ENCODE measurements at places on chromosomes 3 and 15.

DNA sequence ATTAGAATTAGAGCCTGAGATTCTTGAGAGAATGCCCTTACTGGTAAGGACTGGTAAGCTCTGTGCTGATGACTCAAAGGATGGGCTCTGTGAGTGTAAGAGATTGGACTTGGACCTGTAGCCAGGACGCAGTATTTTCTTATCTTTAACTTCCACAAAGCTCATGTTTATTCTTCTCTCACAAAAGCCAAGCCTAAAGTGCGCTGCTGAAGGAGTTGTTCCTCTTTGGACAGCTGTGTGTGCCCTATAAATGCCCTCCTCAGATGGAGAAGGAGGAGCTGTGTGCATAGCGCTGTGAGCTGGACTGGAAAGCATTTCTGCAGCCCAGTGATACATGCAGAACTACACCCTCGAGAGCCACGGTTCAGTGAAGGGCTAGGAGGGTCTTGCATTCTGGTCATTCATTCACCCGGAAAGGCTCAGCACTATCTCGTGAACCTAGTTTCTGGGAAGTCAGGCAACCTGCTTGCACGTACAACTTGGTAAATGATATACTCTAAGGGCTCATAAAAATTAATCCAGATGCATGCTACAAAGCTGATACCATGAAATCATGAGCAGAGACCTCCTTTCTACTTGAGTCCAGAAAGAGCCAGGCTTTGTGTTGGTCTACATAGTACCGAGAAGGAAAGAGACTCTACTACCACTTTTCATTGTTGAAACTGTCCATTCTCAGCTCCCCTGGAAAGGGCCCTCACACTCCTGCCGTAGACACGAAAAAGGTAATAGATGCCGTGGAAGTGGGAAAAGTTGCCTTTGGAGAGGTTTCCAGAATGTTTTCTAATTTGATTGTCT, 103.0 kb upstream of the TBL1XR1 start:
- DNase-seq: no peak

GRCh38 chr3:130709671-130710070, 37.0 kb downstream of the PIK3R4 start:
- DNase-seq: no peak

DNA sequence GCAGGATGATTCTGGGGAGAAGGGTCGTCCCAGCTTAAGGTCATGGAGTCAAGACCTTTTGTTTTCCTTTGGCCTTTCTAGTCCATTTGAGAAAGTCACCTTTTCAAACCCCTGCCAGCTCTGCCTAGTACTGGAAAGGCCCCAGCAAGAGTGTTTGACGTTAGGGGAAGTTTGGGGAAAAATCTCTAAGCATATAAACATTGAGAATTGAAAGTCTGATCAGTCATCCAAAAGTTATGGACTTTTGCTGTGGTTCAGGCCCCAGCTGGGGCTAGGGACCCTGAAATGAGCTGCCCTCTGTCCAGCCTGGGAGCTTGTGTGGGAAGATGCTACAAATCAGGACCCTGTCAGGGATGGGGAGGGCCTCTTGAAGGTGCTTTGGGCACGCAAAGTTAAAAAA, 21.6 kb downstream of the SLC6A6 start:
- DNase-seq: no peak

DNA sequence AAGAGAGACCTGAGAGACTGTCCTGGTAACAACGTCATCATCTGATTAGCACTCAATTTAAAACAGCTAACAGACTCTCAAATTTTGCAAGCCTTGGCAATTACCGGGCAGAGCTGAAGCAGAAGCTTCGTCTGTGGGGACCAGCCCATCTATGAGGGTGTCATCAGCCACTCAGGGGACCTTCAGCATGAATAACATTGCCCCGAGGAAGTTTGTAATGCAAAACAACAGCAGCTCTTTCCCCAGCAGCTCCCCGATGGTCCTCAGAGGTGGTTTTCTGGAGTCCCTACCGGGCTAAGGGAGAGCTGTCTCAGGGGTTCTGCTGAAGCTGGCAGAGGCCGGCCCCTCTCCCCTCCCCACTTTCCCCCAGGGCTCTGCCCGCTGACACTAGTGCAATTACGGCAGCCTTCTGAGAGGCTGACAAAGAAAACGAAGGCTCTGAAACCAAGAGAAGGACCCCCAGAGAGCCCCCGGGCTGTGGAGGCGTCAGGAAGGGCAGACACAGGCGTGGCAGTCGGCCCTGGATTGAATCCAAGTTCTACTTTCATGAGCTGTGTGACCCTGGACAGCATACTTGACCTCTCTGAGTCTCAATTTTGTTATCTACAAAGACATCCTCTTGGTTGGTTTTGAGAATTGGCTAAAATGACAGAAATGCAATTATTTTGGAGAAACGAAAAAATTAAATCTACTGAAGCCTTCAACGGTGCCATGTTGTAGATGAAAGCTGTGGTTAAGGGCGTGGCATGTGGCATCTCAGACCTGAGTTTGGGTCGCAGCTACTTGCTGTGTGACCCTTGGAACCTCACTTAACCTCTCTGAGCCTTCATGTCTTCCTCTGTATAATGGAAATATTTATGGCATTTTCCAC, 102.1 kb upstream of the TLE3 start:
- DNase-seq: peak; percentile 65

DNA sequence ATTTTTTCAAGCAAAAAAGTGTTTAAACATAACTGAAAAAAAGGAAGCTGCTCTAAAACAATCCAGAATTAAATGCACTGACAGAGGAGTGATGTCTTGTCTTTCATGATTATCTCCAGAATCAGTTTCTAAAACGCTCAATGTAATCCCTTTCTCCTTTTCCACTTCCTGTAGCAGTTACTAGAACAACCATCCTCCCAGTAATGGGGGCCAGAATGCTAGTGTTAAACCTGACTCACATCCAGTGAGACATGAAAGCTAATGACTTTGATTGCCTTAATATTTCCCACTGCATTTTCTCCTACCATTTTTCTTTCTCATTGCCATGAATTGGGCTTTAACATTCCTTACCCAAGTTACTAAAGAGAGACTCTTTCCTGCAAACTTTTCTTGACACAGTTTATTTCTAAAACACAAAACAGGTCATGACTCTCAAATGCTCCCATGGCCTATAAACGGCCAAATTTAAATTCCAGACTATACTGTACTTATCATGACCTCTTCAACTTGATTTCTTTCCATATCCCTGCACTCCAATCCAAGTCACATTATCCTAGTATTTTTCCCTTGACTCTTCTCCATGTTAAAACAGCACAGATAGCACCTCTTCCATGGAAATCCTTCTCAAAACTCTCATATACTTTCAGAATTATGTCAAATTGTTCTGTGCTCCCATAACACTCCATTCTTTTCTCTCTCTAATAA, 341.4 kb downstream of the NAALADL2 start:
- no peak for DNase-seq

DNA sequence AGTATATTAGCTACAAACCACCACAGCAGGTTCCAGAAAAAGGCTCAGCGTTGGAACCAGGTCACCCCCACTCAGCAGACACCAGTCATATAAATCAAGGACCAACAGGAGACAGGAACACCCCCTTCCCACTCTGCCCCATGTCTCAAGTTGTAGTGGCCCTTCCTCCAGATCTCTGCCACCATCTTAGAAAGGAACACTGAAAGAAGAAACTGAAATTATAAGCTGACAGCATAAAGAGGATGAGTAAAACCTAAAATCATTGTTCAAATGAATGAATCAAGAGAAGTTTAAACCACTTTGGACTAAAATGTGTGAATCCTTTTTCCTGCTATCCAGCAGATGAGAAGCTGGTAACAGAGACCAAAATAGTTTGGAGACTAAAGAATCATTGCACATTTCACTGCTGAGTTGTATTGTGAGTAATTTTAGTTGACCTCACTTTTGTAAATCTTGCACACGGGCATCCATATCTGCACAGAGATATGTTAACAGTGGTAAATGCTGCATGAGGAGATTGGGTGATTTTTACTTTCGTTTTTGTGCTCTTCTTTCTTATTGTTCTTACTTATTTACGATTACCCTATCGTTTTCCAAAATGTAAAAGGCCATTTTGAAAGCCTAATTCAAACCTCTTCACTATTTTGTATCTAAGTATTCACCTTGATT, 19.8 kb downstream of the CCR3 start:
- DNase-seq: no peak

- no peak for DNase-seq
These were observed 297.0 kb upstream of the EPHA3 start for GRCh38 chr3:88810455-88810854.

DNA sequence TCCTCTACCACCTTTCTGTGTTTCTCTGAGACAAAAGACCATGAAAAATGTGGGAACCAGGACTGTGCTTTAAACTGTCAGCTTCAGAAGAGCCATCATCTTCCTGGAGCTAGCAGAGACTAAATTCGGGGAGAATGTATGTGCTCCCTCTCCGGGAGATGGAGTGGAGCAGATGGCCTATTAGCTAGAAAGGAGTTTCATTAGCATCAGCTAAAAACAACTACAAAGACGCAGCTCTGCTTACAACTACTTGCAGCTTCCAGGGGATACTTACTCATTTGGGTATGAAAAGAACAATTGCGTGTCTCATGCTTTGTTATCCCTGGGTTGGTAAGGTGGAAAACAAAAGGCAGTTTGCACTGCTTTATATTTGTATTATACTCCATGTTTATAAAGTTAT, 159.6 kb downstream of the MFSD1 start:
- no peak for DNase-seq

DNA sequence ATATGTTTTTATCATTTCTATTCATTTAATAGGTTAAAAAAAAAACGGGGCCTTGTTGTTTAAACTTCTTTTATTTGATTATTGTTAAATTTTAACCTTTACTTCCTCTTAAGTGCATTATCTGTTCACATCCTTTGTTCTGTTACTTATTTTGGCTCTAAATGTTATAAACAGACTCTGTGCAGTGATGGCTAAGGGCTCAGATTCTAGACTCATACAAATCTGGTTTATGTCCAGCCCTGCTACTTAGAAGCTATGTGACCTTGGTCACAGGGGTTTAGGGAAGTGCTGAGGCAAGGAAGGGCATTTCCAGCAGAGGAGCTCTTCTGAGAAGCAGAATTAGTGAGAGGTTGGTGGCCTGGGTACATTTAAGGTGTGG, 55.3 kb upstream of the VILL start:
- no peak for DNase-seq

DNA sequence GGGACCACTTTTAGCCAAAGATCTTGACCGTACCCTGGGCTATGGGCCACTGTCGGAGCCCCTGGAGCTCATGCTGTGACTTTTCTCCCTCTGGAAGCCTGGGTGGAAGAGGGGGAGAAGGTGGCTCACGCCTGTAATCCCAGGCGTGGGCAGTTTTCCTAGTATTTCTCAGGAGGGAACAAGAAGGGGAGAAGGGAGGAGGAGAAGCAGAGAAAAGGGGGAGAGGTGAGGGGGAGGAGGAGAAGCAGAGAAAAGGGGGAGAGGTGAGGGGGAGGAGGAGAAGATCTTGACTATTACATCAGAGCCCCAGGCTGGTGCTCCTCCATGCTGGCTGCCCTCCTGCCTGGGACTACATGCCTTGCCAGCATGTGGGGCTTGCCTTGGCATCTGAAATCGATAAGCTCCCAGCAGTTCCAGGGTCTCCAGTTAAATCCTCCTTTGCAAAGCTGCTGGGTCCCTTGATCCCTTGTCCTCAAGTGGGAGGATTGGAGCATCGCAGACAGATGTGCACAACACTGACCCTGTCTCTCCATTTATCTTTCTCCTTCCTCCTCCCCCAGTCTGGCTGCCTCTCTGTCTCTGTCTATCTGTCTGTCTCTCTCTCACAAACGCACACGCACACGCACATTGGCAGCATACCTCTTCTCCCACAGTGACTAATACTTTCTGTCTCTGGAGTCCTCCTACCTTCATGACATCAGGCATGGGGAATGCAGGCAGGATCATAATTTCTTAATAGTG, 41.6 kb downstream of the MRAS start:
- DNase-seq: no peak

DNA sequence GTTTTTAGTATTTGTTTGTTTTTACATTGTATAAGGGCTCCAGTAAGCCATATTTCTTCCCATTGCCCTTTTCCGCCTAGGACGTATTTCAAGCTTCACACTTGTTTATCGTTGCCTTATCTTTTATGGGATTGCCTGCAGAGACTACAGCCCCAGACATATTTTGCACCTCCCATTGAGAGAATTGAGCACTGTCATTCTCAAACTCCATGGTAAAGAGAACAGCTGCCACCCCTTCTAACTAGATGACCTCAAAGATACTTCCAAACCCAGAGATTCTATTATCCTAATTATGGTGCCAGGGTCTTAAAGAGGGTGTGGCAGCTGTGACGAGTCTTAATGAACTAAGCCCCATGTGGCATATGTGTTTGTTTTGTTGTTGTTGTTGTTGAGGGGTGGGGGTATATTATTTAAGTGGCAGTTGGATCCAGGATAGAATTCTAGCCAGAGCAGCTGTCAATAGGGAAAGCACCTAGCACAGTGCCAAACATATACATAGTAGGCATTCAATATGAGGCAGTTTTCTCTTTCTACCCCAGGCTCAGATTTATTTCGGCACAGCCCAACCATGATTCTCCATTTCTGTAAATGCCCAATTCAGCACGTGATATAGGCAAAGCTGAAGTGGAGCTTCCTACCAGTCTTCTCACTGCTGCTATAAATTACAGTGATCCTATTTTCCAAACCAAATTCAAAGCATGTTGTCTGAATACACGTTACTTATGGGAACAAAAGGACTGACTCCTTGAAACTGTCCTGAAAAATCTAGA, 932 bp upstream of the TP53BP1 start:
- DNase-seq: no peak

GRCh38 chr3:144947895-144948294, 976.3 kb downstream of the DIPK2A start:
- DNase-seq: no peak

GRCh38 chr3:123664753-123665152, 79.9 kb upstream of the HACD2 start:
- DNase-seq: no peak

GRCh38 chr3:10867384-10867783, 51.4 kb downstream of the SLC6A11 start:
- peak; percentile 19 for DNase-seq

GRCh38 chr3:111712294-111713167, 117.4 kb upstream of the ZBED2 start:
- peak; percentile 62 for DNase-seq

GRCh38 chr15:73225358-73226015, 143.3 kb downstream of the HCN4 start:
- peak; percentile 20 for DNase-seq

DNA sequence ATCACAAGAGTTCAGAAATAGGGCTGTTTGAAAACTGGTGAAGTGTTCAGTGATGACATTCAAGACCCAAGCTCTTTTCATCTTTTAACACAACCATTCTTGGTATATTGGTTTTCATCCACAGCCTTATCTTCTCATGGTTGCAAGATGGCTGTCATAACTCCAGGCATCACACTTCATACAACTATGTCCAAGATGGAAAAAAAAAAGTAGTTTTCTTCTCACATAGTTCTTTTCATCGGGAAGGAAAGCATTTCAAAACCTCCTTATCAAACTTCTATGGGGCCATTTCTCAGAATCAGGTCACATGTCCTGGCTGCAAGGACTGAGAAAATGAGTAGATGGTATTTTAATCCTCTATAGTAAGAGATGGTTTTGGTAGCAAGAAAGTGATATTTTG, 21.1 kb upstream of the MFSD1 start:
- DNase-seq: no peak

- DNase-seq: peak; percentile 48
These were observed 65.1 kb upstream of the LCTL start for GRCh38 chr15:66630801-66631351.
